Fibroblast of skin of back (primary cell): ENCODE measurements at places on chromosomes 13 and 19.

GRCh38 chr13:93505104-93505952 lies 278.7 kb downstream of the GPC6 start:
- peak; percentile 53 for DNase-seq

- DNase-seq, result peak; percentile 93
Observed at GRCh38 chr13:30895773-30896172, 10.3 kb upstream of the MEDAG start.

GRCh38 chr19:43651758-43652545 lies 12.3 kb upstream of the CADM4 start:
- peak; percentile 59 for DNase-seq

DNA sequence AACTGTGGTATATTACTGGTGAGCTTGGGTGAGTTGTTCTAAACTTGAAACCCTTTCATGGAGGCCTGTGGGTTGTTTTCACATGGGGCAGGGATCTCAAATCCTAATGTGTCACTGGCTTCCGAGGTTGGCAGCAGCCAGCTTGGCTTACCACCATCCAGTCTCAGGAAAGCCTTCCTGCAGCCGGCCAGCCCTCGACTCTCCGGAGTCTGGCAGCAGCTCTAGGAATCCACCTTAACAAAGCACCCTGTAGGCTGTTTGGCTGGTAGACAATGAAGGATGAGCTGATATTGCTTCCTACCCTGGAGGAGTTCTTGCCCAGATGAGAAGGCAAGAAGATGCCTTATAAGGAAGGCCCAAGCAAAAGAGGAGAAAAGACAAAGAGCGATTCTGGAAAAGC lies 188.3 kb downstream of the KLF12 start:
- no peak for DNase-seq

DNA sequence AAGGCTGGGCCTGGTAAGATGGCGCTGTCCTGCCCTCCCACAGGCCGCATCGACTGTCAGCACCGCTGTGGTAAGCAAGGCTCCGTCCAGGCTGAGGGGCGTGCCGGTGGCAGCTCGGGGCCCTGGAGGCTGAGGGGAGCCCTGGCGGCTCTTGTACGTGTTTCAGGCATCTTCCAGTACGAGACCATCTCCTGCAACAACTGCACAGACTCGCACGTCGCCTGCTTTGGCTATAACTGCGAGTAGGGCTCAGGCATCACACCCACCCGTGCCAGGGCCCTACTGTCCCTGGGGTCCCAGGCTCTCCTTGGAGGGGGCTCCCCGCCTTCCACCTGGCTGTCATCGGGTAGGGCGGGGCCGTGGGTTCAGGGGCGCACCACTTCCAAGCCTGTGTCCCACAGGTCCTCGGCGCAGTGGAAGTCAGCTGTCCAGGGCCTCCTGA lies 1.2 kb downstream of the IZUMO4 start:
- no peak for DNase-seq

DNA sequence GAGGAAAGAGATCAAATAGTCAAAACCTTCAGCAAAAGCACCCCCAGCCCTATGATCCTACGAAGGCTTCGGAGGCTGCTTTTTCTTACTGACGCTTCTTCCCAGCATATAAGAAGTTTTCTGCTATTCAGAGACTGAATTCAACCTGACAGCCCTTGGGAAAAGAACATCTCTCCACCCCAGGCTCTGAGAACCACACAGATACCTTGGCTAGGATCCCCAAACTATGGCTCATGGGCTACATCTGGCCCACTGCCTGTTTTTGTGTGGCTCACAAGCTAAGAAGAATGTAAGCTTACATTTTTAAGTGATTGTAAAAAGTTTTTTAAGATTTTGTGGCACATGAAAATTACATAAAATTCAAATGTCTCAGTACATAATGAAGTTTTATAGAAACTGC lies 3.0 kb downstream of the SLC15A1 start:
- peak; percentile 61 for DNase-seq

GRCh38 chr13:41008349-41008980 lies 10.7 kb downstream of the ELF1 start:
- DNase-seq, result peak; percentile 75

- peak; percentile 9 for DNase-seq
Observed at GRCh38 chr19:35986664-35987570, 8.1 kb upstream of the SDHAF1 start.

DNA sequence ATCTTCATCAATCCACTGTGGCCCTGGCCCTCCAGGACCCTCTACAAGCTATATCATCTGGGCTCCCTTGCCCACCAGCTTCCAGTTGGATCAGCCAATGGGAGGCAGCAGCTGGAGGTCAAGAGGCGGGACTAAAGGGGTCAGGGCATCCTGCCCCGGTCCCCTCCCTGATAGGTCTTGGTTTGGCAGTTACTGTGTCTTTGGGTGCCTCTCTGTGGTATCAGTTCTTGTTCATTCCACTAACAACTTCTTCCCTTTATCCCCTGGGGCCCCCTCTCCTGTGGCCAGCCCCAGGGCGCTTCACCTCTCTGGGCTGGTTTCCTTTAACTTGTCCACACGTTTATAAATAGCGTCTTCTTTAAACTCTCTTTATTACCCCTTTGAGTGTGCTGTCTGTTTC lies 83.6 kb downstream of the DCT start:
- no peak for DNase-seq

- peak; percentile 67 for DNase-seq
Observed at GRCh38 chr19:58474291-58474996, 1.7 kb upstream of the ZNF446 start.

DNA sequence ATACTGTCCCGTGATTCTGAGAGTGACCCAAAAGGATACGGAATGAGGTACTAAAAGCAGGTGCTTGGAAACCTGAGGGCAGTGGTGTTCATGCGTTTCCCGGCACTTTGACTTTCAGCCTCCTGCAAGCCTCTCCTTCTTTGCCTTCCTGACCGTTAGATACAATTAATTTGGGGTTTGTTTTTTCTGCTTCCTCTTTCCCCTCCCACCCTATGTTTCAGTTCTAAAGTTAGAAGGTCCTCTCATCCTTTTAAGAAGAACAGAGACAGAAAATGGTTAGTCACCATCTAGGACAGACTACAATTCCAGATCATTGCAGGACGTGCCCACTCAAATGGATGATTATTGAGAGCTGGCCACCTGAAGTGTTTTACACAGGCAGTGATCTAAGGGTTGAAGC lies 1.8 kb upstream of the LILRB4 start:
- no peak for DNase-seq

DNA sequence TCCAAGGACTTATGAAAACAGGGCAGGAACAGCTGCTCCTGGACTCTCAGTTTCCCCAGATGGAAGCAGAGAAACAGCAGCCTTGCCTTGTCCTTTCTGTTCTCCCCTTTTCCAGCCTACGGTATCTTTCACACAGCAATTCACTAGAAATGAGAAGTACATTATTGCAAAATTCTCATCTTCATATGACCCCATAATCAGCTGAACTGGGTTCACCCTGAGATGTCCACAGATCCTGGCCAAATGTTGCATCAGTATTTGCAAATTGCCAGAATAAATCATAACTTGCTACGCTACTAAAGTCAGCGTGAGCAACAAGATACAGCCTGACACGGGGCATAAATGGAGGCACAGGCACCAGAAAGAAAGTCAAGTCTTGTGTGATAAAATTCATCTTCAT lies 16.1 kb downstream of the VSTM1 start:
- DNase-seq, result no peak

GRCh38 chr19:6718741-6719539 lies 1.5 kb downstream of the C3 start:
- DNase-seq, result peak; percentile 5

- DNase-seq, result no peak
Observed at GRCh38 chr13:111897178-111897845, 169.6 kb upstream of the SOX1 start.
